ENCODE measurements at places on chromosomes 16 and 17.

- no peak for DNase-seq
Observed at GRCh38 chr17:52465407-52465806, 306.9 kb upstream of the CA10 start.

- DNase-seq: no peak
Observed at GRCh38 chr16:49884033-49885015, 28.4 kb upstream of the ZNF423 start.

GRCh38 chr16:10580883-10581247 lies 467 bp upstream of the EMP2 start:
- DNase-seq: no peak

- DNase-seq: no peak
Observed at GRCh38 chr17:75691371-75691791, 24.2 kb downstream of the SAP30BP start.

- no peak for DNase-seq
Observed at GRCh38 chr17:9512323-9513168, 63.1 kb downstream of the STX8 start.

DNA sequence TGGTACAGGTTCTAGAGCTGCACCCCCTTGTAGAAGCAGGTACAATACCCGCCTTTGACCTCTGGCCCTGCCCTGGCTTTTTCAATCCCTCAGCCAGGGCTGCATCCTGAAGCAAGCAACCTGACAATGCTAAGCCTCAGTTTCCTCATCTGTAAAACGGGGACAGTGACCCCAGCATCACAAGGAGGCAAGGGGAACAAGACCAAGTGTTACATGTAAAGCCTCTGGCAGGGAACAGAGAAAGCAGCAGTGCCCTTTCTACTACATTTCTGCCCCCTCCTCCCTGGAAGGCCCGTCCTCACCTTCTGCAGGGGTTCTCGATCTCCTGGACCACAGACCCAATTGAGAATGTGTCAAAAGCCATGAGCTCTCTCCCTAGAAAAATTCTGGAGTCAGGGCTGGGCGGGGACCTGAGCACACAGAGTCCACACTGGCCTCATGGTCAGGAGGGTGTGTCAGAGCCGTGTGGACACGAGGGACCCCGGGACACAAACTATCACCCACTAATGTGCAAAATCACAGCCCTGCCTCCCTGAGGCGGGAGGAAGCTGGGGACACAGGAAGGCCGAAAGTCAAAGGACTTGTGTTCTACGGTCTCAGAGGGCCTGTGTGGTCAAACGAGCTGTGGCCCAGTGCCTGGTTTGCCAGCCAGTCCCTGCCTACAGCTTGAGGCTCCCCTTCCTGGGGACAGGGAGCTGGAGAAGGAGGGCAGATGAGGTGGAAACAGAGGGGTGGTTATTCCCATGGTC lies 27.5 kb downstream of the LRRC75A start:
- no peak for DNase-seq

- DNase-seq: no peak
Observed at GRCh38 chr16:77410449-77410848, 24.4 kb downstream of the ADAMTS18 start.

GRCh38 chr17:75754378-75755204 lies 10.4 kb downstream of the GALK1 start:
- no peak for DNase-seq

DNA sequence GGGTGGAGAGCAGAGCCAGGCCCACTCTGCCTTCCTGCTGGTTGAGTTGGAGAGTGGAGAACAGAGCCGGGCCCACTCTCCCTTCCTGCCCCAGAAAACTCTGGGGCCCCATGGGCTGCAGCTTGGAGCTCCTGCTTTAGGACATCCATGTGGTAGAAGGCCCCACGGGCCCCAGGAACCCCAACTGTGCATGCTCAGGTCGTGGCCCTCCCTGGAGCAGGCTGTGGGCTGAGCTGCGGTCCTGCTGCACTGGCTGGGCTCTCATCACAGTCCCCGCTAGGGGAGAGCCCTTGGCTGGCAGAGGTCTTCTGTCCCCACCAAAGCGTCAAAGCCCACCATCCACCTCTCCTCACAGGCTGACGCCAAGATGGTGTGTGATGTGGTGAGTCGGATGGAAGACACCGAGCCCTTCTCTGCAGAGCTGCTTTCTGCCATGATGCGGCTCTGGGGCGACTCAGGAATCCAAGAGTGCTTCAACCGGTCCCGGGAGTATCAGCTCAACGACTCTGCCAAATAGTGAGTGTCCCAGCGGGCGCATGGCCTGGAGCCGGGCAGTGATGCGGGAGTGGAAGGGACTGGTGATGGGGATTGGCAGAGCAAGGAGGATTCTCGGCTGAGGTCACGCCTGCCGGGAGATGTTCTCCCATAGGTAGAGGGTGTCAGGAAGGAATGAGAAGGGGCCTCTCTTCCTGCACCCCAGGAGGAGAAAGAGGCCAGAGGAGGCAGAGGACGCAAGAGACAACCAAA lies 96.9 kb downstream of the AMFR start:
- DNase-seq: no peak

GRCh38 chr17:47741793-47742145 lies 8.7 kb downstream of the TBX21 start:
- no peak for DNase-seq

GRCh38 chr16:69406780-69407331 lies 17.6 kb upstream of the CYB5B start:
- no peak for DNase-seq

DNA sequence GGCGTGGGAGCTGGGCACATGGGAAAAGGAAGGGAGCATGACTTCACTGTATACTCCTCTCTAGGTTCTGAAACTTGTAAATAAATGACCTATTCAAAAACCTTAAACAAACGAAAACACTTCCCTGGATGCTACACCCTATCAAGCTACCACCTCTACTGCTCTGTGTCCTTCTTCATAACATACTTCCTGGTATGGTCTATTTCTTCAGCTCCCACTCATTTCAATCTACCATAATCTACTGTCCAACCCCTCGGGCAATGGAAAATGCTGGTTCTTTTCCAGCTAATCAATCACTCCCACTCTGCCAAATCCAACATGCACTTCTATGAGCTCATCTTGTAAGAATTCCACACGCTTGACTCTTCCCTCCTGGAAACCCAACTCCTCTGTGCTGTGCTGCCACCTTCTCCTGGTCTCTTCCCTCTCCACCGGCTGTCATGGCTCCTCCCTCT lies 42.4 kb downstream of the AMFR start:
- no peak for DNase-seq

GRCh38 chr16:88437367-88437964 lies 15.6 kb upstream of the ZFPM1 start:
- no peak for DNase-seq

DNA sequence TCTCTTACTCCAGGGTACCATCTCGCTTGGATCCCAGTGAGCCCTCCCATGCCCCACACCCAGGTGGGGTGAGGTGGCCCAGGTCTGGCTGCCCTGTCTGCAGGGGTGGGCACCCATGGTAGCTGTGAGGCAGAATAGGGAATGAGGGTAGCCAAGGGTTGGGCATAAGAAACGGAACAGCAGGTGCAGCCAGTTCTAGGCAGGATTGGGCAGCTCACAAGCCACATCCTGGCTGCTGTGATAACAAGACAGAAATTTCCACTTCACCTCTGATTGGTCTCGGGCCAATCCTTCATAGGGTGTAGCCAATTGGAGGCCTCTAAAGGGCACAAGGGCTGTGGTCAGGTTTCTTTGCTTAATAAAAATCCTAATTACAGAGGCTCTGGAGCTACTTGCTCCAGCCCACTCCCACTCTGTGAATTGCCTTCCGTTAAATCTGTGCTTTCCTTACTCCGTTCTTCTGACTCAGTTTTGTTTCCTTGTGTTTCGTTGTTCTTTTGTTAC lies 1.5 kb upstream of the ARHGDIG start:
- DNase-seq: no peak

- no peak for DNase-seq
Observed at GRCh38 chr17:77140878-77141767, at the start of gene SEC14L1. TSS of gene SEC14L1 (plus strand) at chr17:77140969. CDS start at chr17:77143597, 2,628 bp downstream.

- DNase-seq: no peak
Observed at GRCh38 chr16:11236461-11237254, 19.3 kb downstream of the SOCS1 start.

DNA sequence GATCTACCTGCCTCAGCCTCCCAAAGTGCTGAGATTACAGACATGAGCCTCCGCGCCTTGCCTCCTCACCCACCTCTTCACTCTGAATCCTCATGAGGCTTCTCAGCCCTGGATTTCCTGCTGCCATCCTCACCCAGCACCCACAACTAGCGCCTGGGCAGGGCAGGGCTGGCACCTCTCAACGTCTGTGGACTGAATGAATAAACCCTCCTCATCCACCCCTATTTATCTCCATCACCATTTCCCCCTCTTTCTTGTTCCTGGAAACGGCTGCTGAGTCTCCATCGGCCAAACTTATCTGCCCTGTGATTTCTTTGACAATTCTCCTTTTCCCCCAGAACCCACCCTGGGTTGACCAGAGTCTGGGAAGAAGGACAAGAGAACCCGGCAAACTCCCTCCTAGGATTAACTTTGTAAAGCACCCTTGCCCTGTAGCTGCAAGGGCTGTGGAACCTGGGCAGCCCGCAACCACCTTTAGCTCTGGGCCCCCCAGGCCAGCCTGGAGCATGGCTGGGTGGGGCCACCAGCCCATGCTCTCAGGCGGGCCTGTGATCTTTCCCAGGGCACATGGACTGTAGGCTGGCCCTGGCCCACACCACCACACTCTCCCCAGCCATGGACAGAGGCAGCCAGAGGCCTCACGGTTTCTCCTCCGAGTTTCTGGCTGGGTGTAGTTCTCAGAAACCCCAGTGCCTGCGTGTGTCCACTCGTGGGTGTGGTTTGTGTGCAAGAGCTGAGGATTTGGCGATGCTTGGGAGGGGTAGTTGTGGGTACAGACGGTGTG lies 2.4 kb downstream of the SPN start:
- DNase-seq: no peak

- no peak for DNase-seq
Observed at GRCh38 chr16:11302977-11303376, 21.8 kb upstream of the PRM1 start.

DNA sequence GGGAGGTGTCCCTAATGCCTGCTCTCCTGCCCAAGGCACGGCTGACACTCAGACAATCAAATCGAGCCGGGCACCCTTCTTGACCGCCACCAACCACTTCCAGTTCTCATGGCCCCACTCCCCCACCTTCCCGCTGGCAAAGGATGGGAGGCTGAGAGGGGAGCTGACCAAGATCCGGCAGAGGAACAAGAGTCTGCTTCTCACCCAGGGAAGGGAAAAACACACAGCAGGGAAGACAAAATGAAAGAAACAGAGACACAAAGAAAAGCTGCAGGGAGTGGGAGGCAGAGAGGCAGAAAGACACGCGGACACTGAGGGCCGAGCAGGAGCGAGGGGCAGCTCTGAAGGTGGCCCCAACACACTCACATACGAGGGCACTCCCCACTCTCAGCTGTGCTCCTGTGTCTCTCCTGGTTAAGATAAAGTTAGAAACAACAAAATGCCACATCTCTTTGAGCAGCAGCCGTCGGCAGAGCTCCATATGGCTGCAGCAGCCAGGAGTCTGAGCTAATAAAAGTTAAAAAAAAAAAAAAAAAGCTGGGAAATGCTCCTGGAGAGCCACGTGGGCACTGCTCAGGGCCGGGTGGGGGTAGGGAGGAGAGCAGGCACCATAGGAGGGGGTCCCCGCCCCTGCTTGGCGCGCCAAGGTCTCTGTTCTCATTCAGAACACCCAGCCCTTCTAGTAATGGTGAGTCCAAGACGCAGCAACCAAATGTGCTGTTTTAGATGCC lies 7.4 kb downstream of the LRRC75A start:
- no peak for DNase-seq

- no peak for DNase-seq
Observed at GRCh38 chr16:6926341-6926740, 406.3 kb upstream of the RBFOX1 start.

- DNase-seq: no peak
Observed at GRCh38 chr16:81366316-81366932, 51.7 kb downstream of the GAN start.

GRCh38 chr16:78987666-78988065 lies 612.9 kb downstream of the MAF start:
- DNase-seq: no peak

GRCh38 chr16:27123795-27124409 lies 57.2 kb downstream of the C16orf82 start:
- DNase-seq: no peak

DNA sequence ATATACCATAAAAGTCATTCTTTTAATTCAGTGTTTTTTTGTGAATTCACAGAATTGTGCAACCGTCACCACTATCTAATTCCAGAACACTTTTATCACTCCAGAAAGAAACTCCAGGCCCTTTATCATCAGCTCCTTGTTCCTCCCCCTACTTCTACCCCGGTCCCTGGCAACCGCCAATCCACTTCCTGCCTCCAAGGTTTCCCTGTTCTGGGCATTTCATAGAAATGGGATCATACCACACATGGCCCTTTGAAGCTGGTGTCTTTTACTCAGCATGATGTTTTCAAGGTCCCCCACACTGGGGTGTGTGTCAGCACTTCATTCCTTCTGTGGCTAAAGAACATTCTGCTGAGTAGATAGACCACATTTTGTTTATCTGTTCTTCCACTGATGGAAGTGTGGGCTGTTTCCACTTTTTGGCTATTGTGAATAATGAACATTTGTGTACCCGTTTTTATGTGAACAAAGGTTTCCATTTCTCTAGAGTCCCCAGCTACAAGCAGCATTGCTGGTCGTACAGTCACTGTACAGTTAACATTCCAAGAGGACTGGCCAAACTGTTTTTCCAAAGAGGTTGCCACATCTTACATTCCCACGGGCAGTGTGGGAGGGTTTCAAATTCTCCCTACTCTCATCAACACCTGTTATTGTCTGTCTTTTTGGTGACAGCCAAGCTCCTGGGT lies 75.8 kb upstream of the ZNF469 start:
- no peak for DNase-seq

GRCh38 chr17:79907850-79908249 lies 68.6 kb upstream of the CBX4 start:
- DNase-seq: no peak

DNA sequence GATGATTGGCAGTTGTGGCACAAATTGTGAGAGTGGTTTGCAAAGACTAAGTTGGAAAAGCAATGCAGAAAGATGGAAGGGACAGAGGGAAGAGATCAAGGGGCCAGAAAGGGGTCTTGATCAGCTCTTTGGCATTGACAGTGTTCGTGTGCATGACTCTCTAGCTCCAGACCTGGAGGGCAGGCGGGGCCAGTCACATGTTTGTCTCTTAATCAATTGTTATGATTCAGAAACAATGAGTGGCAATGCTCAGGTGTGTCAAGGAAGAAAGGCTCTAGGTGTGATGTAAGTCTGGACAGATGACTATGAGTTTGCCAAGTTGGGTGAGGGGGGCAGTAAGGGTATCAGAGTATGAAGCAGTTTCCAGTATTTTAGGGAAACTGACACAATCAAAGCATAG lies 32.1 kb downstream of the WSB1 start:
- DNase-seq: no peak

DNA sequence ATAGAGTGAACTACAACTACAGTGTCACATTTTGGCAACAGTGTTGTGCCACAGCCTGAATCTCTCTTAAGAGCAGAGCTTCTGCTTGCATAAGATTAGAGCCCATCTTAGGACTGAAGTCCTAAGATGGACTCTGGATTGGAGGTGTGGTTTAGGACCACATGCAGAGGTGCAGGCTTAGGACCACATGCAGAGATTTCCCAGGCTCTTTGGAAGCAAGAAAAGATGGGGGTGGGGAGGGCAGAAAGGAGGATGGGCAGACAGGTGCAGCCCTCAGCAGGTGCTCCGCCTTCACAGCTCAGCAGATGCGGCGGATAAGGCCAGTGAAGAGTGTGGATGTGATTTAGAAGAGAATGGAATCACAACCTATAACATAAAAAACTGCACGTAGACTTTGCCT lies 128.7 kb downstream of the TANGO6 start:
- no peak for DNase-seq

Data from left forelimb (tissue), 1 donor.